ENCODE measurements at places on chromosomes 2 and 18.

DNA sequence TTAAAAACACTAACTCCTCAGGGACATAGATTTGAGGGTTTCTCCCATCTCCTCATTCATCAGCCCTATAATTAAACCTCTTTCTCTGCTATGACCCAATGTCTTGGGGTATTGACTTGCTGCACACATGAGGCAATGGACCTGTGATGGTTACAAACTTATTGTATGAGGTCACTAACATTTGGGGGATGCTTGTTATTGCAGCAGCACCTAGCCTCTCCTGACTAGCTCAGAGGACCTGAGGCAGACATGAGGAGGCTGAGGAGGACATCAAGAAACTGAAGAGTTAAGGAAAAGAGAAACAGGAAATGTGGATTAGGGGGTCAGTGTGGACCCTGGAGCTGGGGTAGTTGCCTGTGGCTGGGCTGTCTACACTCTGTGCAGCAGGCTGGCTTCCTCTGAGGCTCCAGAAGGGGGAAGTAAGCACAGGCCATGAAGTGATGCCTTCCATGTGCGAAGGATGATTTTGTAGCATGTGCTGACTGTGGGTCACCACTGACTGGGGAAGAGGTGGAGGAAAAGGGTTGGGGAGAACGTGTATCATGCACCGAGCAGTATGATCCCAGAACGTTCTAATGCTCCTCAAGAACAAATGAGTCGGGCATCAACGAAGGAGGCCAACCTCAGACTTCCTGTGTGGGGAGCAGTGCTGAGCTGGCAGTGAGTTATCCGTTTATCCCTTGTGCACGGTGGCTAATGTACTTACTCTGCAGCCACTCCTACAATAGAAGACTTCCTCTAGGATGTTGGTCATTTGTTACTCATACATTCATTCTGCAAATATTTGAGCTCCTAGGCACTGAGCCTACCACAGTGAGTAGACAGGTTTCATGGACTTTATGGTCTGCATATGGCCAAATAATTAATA is 42.1 kb upstream of the RFX8 start:
- no peak for DNase-seq

GRCh38 chr18:9683418-9684396 is 24.4 kb upstream of the RAB31 start:
- no peak for DNase-seq

DNA sequence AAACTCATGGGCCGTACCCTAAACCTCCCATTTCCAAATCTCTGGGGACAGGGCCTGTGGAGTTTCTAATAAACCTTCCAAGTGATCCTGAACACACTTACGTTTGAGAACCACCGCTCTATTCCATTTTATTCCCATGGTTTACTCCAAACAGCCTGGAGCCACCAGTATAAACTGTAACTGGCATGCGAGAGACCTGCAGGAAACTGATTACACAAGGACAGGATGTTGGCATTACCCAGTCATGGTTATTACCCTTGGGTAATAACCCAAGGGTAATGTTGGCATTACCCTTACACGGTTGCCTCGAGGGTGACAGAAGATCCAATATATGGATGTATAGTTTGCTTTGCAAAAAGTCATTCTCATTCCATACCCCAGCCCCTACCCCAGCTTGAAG is 37.0 kb upstream of the YPEL5 start:
- DNase-seq: no peak

GRCh38 chr2:226584518-226585055 is 215.0 kb downstream of the IRS1 start:
- DNase-seq: no peak
